ENCODE measurements at places on chromosomes 11 and 22. TPM values are rescaled to one million over a fixed set of nuclear protein-coding genes. Genes with fewer than 3 reads are reported as not detected.

Gene HORMAD2
- total RNA-seq = not detected

Gene IFTAP
- 41.1 TPM for total RNA-seq

Gene KRTAP5-1
- total RNA-seq = not detected

Gene ARHGAP20
- total RNA-seq = 11.6 TPM

Gene OR6A2
- under 0.01 TPM for total RNA-seq

Gene KCNC1
- total RNA-seq = not detected

Gene CCDC15
- total RNA-seq = 0.77 TPM

Gene TPBGL
- total RNA-seq = not detected

Gene CD82
- total RNA-seq = 114 TPM

All from fibroblast of lung (primary cell).